Dermis microvascular lymphatic vessel endothelial cell (primary cell): ENCODE measurements at places on chromosomes 6 and 20. TPM values are rescaled to one million over a fixed set of nuclear protein-coding genes. Genes with fewer than 3 reads are reported as not detected.

Gene CLVS2
- not detected in 2 replicates for total RNA-seq

Gene SLC12A5
- total RNA-seq, result 0.13 and 0.51 TPM in 2 replicates

Gene IRAK1BP1
- total RNA-seq, result 1.6 and 1.7 TPM in 2 replicates

Gene CYP21A2
- not detected in 2 replicates for total RNA-seq

Gene SLC22A7
- total RNA-seq, result not detected in 2 replicates

Gene CDH22
- under 0.01 and 0.13 TPM in 2 replicates for total RNA-seq

Gene CTAGE9
- total RNA-seq, result not detected in 2 replicates

Gene ESR1
- not detected in 2 replicates for total RNA-seq

Gene CD40
- total RNA-seq, result 9.1 and 10.9 TPM in 2 replicates

Gene SPATS1
- total RNA-seq, result not detected in 2 replicates

Gene HLA-DOB
- under 0.01 and 0.13 TPM in 2 replicates for total RNA-seq

Gene PLA2G7
- under 0.01 TPM in 1 of 2 replicates, not detected in the other for total RNA-seq

Gene LKAAEAR1
- 0.13 and 0.26 TPM in 2 replicates for total RNA-seq

Gene DUSP15
- total RNA-seq, result 0.26 and 1.5 TPM in 2 replicates

Gene SLC2A10
- total RNA-seq, result 5.4 and 12.3 TPM in 2 replicates

Gene STMND1
- not detected in 2 replicates for total RNA-seq
